ENCODE measurements at places on chromosomes 1 and 21.

DNA sequence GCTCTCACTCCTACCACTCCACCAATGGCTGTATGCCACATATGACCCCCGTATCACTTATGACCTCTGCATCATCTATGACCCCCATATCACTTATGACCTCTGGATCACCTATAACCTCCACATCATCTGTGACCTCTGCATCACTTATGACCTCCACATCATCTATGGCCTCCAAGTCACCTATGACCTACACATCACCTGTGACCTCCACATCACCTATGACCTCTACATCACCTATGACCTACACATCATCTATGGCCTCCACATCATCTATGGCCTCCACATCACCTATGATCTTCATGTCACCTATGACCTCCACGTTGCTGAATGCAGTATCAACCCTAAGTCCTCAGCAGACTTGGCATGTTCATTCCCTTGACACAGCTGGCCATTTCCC, 271.2 kb downstream of the MATN1 start:
- DNase-seq: no peak

DNA sequence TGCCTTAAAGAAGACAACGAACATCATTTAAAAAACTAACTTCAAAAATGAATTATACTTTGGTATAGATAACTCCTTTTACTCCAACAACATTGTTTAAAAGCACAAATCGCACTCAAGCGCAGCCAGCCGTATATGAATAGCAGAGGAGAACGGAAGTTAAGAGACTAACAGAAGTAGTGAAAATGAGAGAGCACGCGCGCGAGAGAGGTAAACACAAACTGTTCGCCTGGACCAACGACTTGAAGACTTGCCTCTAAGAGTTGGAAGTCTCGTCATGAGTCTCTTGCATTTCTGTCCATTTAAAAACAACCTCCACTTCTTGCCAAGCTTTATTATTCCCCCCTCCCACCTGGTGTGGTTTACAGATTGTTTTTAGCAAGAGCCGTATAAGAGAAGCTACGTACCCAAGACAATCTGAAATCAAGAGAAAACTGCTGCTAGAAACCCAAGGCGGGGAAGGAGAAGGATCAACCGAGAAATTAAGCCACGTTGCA, 479 bp downstream of the SELENOF start:
- DNase-seq: no peak

GRCh38 chr1:213993929-213994328, 6.2 kb downstream of the PROX1 start:
- no peak for DNase-seq

GRCh38 chr1:7550981-7551380, 220.1 kb upstream of the VAMP3 start:
- no peak for DNase-seq

GRCh38 chr1:64864018-64864940, 102.1 kb downstream of the JAK1 start:
- no peak for DNase-seq

GRCh38 chr21:44996983-44997936, 57.4 kb downstream of the SLX9 start:
- no peak for DNase-seq

DNA sequence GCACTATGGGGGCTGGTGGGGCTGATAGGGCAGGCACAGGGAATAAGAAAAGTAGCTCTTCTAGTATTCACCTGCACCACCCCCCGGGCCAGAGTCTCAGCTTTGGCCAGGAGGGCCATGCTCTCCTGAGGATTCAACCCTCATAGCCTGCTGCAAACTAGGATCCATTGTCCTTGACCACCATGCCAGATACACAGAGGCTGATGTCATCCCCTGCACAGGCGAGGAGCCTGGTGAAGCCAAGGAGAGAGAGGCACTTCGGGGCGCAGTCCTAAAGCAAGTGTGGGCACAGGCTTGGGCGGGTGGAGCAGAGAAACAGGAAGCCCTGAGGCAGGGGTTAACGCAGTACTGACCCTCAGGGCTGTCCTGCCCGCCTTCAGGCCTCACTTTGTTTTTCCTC, 29.5 kb downstream of the TMEM53 start:
- no peak for DNase-seq

DNA sequence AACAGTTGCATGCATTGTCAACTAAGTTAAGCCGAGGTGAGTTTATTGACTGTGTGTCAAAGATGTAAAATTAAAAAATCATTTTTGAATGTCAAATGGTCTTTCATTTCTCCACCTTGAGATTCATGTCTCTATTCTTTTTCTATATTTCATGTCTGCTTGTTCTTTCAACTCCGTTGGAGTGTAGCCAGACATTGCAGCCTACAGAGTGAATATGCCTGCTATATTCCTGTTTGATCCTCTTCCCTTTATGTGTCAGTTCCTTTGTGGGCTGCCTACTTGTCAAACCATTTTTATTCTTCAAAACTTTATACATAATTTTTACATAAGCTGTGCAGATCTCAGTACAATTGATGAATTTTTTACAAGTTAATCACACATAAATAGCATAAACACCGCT, 1325.8 kb upstream of the PRMT6 start:
- DNase-seq: no peak

DNA sequence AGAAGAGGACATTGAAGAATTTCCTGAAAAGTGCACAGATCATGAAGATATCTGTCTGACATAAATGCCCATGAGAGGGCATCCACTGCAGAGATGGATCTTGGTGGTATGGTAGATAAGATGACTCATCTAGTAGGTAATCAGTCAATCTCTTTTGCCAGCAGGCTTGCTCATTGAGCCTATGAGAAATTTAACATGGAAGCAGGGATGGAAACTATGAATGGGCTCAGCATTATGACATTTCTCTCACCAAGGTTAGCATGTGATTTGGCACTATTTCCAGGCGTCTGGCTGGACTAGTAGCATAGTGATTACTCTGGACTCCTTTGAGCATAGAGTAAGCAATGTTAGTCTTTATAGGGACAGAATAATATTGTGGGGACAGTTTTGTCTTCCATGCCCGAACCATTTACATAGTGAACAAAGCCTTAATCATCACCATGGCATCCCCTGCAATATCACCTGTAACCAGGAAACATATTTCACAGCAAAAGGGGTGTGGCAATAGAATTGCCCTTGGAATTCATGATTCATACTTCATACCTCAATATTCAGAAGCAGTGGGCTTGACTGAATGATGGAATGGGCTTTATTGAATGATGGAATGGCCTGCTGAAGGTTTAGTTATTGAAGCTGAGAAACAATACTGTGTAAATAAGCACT, 7.3 kb downstream of the OR2C3 start:
- no peak for DNase-seq

GRCh38 chr1:163083690-163084089, 14.5 kb downstream of the RGS4 start:
- DNase-seq: no peak

- DNase-seq: no peak
These were observed 308.0 kb upstream of the B3GALT2 start for GRCh38 chr1:193494368-193494767.

DNA sequence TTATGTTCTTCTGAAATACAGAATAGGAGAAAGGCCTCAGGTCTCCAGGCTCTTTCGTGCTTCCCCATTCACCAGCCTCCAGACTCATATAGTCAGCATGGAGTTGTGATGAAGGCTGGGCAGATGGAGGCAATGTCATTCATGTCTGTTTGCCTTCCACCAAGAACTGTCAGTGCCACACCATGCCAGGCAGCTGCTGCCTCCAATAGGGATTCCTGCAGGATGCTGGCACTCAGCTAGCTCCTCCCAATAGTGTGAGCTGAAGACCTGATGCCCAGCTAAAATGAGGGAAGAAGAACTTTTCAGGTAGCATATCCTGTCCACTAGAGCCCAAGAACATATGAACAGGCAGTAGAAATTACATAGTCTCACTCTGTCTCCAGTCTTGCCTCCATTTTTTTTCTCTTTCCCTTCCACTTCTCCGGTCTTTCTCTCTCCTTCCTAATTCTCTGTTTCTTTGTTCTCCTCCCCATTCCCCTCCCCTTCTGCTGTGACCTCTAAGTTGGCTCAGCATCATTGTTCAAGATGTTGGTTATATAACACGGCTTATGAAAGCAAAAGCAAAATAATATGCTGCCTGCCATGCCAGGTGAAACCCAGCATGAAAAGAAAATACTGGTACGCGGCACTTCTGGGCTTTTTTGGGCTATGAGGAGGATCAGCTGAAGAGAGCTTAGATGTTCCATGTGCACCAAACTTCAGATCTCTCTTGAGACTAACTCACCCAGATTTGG, 17.3 kb downstream of the GLUL start:
- no peak for DNase-seq

GRCh38 chr1:93659822-93660503, 21.7 kb downstream of the BCAR3 start:
- no peak for DNase-seq

DNA sequence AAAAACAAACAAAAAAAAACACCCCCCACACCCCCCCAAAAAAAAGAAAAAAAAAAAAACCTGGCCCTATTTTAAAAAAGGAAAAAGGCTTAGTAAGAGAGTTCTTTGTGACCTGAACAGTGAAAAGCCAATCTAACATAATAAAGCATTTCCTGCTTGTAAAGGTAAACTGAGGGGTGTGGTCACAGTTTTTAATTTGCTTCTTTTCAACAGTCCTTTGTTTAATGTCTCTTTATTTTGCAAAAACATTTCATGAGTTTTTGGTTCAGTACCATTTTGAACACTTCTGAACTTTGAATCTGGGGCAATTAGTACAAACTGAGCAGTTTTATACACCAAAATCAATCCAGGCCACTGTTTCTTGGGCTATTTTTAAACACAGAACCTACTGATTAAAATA, 37.6 kb downstream of the TOR3A start:
- DNase-seq: no peak

DNA sequence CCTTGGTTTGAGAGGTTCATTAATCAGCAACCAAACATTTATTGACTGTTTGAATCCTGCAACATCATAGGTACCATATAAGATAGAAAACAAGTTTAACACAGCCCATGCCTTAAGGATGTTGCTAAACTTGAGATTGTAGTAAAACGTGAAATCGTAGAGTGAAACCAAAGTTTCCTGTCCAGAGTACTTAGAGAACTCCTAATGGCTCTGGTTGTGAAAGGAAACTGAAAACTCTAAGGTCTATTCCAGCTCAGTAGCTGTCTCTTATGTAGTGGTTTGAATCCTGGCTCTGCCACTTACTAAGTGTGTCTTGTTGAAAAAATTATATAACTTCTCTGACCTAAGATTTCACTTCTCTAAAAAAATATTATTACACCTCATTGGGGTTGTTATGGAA, 310.9 kb downstream of the NTNG1 start:
- no peak for DNase-seq

DNA sequence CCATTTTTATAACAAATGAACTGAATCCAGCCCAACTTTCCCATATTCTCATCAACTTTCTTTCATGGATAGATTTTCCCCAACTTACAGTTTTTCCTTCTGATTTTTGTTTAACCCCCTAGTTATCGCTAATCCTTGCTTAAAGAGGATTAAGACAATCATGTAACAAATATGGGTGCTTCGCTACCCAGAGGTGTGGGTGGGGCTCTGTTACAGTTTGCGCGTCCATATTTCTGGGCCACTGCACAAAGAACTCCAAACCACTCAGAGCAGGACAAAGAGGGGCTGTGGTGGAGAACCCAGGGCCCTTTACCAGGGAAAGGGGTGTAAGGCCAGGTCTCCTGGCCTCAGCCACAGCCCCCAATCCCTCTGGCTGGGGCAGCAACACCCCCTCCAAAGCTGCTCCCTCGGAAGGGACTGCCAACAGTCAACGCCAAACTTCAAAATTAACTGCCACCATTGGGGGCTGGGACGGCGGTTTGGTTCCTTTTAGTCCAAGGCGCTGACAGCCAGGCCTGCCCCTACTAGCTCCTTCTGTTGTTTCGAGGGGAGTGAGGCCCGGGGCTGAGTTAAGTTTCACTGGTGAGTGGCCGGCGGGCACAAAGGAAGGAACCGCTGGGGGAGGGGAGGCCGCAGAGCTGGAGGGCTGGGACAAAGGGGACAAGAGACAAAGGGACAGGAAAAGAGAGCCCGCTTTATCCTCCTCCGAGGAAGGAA, 27.9 kb downstream of the SSBP3 start:
- no peak for DNase-seq

DNA sequence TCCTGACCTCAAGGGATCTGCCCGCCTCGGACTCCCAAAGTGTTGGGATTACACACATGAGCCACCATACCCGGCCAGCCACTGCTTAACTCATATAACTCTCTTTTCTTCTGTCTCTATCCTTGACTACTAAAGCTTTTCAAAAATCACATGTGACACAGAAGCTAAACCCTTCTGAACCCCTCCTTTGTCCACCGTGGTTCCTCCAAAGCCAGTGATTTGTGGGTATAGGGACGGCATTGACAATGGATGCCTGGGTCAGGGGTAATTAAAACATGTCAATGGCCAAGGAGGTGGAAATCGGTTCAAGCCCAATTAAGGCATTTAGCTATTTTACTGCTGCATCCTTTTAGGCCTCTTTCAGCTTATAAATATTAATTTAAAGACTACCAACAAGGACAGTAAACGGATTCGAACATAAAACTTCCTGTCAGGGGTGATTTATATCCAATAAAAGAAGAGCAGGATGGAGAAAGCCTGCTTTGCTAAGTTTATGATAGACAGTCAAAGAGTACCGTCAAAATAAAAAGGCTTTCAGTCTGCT, 242.3 kb downstream of the GPATCH2 start:
- no peak for DNase-seq

GRCh38 chr1:10667861-10668761, 128.3 kb downstream of the CASZ1 start:
- no peak for DNase-seq

- peak; percentile 79 for DNase-seq
These were observed 21.8 kb upstream of the PDC start for GRCh38 chr1:186482661-186483255.

GRCh38 chr1:32390904-32391870, 3.1 kb downstream of the BSDC1 start:
- no peak for DNase-seq

DNA sequence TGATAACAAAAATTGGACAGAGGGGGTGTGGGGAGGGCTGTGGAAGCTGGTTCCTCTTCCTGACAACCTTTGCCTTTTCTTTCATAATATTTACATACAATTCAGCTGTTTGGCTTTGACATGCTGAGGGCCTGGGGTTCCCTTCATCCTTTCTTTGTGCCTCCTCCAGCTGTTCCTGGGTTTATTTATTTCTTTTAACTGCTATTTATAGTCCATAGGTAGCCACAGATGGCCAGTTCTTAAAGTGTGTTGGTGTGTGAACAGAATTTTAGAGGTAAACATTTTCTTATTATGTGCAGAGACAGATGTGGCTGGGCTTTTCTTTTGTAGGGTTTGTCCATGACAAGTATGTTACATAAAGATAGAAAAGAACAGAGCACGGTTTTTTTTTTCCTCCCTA, 34.1 kb upstream of the CNIH3 start:
- DNase-seq: no peak

Data from HEK293T (cell line).